ENCODE measurements at places on chromosomes 7 and 10.

DNA sequence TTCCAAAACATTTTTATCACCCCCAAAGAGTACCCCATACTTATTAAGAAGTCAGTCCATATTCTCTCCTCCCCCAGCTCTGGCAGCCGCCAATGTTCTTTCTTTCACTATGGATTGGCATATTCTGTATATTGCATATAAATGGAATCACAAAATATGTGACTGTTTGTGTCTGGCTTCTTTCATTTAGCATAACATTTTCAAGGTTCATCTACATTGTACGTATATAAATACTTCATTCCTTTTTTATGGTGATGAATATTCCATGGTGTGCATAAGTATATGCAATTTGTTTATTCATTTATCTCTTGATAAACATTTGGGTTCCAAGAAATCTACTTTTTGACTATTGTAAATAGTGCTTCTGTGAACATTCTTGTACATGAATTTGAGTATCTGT, 653.1 kb downstream of the XPNPEP1 start:
- DNase-seq, result no peak

DNA sequence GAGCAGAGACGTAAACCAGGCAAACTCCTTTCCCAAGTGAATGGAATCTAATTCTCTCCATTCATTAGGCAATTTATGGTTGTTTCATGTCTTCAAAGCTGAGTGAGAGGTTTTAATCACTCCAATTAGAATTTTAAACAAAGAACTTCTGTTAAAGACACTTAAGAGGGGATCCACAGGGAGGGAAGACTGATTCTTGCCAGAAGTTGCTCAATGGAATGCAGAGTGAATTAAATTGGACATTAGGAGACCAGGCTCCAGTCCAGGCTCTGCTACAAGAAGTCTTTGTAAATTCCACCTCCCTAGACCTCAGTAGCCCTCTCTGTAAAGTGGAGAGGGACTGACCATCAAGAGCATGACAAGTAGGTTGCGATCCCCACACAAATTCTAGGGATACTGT, 130.7 kb upstream of the TMEM72 start:
- DNase-seq, result no peak

DNA sequence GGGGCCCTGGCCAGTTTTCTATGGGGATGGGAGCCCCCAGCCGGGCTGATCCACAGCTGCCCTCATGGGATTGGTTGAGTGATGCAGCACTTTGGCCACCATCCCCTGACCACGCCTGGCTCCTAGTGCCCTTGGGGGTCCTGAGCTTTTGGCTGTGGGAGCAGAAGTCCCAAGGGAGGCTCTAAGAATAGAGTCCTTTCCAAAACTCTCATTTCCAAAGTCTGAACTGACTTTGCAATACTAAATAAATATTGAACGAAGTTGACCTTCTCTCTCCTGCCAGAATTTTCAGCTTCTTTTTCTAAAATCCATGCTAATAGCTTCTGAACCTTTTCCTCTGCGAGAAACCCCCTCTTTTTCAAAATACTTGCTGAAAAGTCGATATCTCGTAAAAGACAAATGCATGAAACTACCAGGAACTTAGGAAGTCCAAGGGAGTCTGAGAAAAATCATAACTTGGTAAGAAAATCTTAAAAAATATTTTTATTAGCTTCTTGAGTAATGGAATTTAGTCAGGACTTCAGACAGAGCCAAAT, 62.7 kb upstream of the IGFBP3 start:
- no peak for DNase-seq

DNA sequence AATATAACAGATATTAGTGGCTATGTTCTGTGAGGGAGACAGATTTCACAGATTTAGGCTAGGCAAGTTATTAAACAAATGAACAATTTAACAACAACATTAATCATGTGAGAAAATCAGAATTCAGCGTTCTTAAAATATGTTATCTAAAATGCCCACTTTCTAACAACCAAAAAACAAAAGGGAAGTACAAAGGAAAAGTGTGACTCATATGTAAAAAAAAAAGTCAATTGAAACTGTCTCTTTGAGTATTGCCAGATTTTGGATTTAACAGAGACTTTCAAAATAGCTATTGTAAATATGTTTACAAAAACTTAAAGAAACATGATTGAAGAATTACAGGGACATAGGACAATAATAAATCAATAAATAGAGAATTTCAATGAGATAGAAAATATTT, 34.8 kb upstream of the ARHGAP22 start:
- no peak for DNase-seq

DNA sequence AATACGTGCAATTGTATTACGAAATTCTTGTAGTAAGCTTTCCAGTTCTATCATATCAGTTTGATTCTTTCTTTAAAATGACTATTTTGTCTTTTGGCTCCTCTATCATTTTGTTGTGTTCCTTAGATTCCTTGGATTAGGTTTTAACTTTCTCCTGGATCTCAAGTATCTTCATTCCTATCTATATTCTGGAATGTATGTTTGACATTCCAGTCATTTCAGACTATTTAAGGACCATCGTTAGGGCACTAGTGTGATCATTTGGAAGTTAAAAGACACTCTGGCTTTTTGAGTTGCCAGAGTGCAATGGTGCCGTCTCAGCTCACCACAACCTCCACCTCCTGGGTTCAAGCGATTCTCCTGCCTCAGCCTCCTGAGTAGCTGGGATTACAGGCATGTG, 45.7 kb upstream of the SFTPD start:
- no peak for DNase-seq

DNA sequence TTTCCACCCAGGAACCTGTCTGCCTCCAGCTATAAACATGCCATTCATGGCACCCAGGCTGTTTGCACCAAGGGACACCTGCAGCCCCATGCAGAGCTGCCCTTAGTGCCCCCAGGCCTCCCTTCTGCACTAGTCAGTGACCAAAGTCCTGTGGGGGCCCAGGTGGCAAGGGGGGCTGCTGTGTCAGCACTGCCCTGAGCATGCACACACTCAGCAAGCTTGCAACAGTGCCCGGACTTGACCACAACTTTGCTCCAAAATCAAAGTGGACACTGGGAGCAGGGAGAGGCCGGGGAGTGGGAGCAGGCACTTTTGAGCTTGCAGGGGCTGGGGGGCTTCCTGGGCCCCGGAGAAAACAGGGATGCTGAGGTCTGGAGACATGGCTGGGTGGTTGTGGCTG, 192.9 kb upstream of the MBL2 start:
- no peak for DNase-seq

GRCh38 chr10:108465871-108466641, 1301.5 kb upstream of the SORCS1 start:
- DNase-seq, result no peak

DNA sequence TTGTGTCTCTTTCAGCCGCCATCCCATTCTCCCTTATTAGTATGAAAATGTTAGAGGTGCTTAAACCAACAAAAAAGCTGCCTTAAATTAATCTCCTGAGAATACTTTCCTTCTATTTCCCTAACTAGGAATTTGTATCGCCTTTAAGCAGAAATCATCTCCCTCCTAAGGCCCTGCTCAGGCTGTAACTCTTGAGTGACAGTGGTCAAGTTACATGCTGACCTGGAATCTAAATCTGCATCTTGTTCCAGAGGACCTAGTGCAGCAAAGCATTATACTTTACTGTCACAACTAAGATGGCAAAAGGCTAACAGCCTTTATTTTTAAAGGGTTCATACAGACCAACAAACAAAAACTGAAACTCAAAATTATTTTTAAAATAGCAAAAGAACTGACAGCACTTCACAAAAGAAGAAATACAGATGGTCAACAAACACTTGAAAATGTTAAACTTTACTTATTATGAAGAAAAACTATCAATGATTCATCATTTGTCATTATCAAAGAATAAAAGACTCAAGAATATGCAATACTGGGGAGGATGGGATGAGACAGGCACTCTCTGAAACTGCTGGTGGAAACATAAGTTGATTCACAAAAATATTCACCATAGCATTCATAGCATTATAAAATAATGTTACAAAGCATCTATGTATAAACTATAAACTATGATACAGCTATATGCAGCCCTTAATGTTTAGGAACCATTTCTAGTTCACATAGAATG, 11.0 kb downstream of the CYREN start:
- DNase-seq, result no peak

GRCh38 chr10:96614515-96614914, 27.7 kb upstream of the TM9SF3 start:
- no peak for DNase-seq

DNA sequence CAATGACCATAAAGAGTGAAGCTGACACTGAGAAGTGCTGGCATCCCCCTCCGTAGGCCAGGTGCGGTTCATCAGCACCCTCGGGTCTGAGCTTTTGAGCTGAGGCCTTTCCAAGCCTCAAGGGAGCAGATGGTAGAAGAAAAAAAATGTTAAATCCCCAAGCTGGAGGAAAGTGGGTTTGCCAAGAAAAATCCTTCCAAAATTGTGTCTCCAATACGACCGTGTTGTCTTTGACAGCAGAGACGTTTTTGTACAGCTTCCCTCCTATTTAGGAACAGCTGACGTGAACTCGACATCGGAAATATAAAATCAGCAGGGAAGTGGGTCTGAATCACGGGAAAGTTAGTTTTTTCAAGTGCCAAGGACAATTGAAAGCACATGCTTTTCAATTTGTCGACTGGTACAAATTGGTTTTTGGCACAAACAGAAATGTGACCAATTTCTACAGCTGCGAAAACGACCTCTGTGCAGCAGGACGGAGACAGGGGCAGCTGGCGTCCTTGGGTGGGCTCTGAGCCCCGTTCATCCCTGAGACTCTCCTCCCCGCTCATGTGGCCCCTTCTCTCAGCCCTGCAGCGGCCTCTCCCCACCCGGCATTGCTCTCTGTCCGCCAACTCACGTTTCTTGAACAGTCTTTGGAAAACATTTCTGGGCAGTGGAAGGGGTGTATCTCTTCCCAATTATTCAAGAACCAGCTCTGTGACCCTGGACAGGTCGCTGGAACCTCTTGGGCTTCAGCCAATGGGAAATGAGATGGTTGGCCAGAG, 89.9 kb downstream of the PAXIP1 start:
- DNase-seq, result no peak

- DNase-seq, result no peak
Measured at GRCh38 chr10:70587045-70587658, 15.4 kb downstream of the PRF1 start.

DNA sequence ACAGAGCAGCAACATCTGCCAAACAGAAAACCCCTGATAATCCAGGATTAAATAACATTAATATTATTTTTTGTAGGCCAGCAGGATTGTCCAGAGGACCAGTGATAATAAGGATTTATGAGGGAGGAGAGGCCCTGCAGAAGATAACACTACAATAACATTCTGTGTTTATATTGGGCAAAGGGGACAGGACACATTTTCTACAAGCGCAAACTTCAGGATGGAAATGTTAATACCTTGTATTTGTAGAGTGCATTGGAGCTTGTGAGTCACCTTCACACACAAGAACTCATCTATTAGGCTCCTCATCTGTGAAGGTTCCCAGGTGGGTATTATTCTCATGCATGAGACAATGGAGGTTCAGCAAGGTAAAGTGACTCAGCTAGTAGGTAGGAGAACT, 51.0 kb downstream of the BAMBI start:
- no peak for DNase-seq

DNA sequence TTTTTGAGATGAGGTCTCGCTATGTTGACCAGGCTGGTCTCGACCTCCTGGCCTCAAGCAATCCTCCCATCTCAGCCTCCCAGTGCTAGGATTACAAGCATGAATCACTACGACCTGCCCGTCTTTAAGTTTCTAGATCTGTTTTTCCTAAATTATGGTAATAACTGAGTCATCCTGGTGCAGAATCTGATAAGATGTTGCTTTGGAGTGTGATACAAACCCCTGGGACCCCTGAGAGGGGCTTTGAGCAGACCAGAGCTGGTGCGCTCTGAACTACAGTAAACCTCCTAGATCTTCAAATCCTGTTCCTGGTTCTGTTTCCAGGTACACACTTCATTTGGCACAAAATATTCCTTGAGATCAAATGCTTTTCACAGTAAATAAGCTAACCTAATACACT, 34.2 kb downstream of the RPP38 start:
- DNase-seq, result no peak

- DNase-seq, result no peak
Measured at GRCh38 chr7:67947646-67948045, 951.0 kb downstream of the TYW1 start.

- DNase-seq, result no peak
Measured at GRCh38 chr7:80088705-80089104, 45.9 kb upstream of the GNAI1 start.

GRCh38 chr7:117759950-117760640, 113.1 kb downstream of the CTTNBP2 start:
- no peak for DNase-seq

DNA sequence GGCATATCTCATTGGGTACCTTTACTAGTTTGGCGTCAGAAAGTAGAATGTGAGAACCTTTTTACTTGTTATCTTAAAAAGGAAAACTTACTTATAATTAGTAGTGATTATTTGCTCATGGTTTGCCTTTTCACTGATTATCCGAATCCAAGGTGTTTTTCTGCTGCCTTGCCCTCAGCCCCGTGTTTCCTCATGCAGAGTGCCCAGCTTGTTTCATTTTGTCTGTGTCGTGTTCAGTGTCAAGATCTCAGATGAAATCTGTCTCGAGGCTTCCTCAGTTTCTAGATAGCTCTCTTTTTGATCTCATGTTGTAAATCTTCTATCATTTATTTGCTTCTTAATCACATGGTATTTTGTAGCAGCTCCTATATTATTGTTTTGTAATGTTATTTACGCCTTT, 30.1 kb downstream of the RPA3 start:
- no peak for DNase-seq

- DNase-seq, result no peak
Measured at GRCh38 chr7:122949186-122949585, 46.3 kb downstream of the TAS2R16 start.

GRCh38 chr10:113479346-113480080, 73.3 kb upstream of the HABP2 start:
- no peak for DNase-seq

GRCh38 chr10:81920213-81920829, 45.3 kb downstream of the NRG3 start:
- DNase-seq, result no peak

GRCh38 chr10:13049774-13050420, 48.4 kb upstream of the CCDC3 start:
- DNase-seq, result no peak

DNA sequence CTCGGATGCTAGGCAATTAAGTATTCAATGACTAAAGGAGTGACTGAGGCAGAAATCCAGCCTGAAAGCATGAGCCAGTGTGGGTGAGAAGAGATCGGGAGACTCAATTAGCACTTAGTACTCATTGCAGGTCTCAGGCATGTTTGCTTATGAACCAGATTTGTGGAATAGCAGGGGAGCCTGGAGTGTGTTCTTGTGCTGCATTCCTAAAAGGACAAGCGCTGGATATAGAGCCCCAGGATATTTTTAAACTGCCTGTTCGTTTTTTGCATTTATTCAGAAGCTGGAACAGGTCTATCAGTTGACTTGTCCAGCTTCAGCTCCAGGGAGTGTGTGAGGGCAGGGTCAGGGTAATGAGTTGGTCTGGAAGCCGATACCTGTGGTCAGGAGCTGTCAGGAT, 120.3 kb downstream of the BMPER start:
- DNase-seq, result no peak

DNA sequence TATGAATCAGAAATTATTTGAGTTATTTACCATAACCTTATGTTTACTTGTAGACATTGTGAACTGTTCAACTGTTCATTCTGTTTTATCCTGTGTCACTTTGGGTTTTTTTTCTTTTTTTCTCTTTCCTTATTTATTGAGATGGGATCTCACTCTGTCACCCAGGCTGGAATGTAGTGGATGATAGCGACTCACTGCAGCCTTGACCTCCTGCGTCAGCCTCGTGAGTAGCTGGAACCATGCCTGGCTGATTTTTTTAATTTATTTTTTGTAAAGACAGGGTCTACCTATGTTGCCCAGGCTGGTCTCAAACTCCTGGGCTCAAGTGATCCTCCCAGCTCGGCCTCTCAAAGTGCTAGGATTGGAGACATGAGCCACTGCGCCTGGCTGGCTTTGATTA, 97.1 kb downstream of the CSTF2T start:
- DNase-seq, result no peak

Measured in SIG-M5 (cell line).